ENCODE measurements at places on chromosomes 4 and X. TPM values are rescaled to one million over a fixed set of nuclear protein-coding genes. Genes with fewer than 3 reads are reported as not detected.

The RNF113A gene
- 33.5 TPM for total RNA-seq

The IL13RA1 gene
- 0.69 TPM for total RNA-seq

The BMPR1B gene
- not detected for total RNA-seq

The TMEM271 gene
- not detected for total RNA-seq

The MCF2 gene
- total RNA-seq, result 0.89 TPM

The CNKSR2 gene
- total RNA-seq, result 14.4 TPM

The PCYT1B gene
- not detected for total RNA-seq

The CT45A10 gene
- total RNA-seq, result not detected

The USP38 gene
- total RNA-seq, result 35.7 TPM

The SPANXN5 gene
- total RNA-seq, result not detected

The PRDM8 gene
- total RNA-seq, result 4.2 TPM

The CTSO gene
- 3.7 TPM for total RNA-seq

The TBC1D9 gene
- 0.20 TPM for total RNA-seq

The NDNF gene
- 0.25 TPM for total RNA-seq

The ENAM gene
- not detected for total RNA-seq

The BTC gene
- total RNA-seq, result not detected

The GNRHR gene
- total RNA-seq, result not detected

The VCX2 gene
- total RNA-seq, result not detected

The SOX3 gene
- not detected for total RNA-seq

The RCHY1 gene
- total RNA-seq, result 33.6 TPM

The TSC22D3 gene
- 3,144 TPM for total RNA-seq

The GIMD1 gene
- not detected for total RNA-seq

The XAGE2 gene
- not detected for total RNA-seq

The CHRNA9 gene
- total RNA-seq, result not detected

The EMCN gene
- not detected for total RNA-seq

The CRMP1 gene
- total RNA-seq, result not detected

The UGT2B15 gene
- total RNA-seq, result not detected

The MAGEB6B gene
- total RNA-seq, result not detected

The FANCB gene
- 1.6 TPM for total RNA-seq

The PITX2 gene
- total RNA-seq, result not detected

The ARHGAP10 gene
- total RNA-seq, result 5.7 TPM

The SMIM10 gene
- not detected for total RNA-seq

The SERPINA7 gene
- not detected for total RNA-seq

All from CD4-positive, alpha-beta T cell (primary cell).